ENCODE measurements at places on chromosomes 6 and 20. TPM values are rescaled to one million over a fixed set of nuclear protein-coding genes. Genes with fewer than 3 reads are reported as not detected.

- DNase-seq: no peak
Observed at GRCh38 chr20:44727039-44727438, 11.9 kb downstream of the CCN5 start.

GRCh38 chr20:17530716-17531664 is at the start of gene BFSP1:
BFSP1 (minus strand) TSS chr20:17531379; CDS start chr20:17531329, 50 bp downstream.
- peak; percentile 58 for DNase-seq

DNA sequence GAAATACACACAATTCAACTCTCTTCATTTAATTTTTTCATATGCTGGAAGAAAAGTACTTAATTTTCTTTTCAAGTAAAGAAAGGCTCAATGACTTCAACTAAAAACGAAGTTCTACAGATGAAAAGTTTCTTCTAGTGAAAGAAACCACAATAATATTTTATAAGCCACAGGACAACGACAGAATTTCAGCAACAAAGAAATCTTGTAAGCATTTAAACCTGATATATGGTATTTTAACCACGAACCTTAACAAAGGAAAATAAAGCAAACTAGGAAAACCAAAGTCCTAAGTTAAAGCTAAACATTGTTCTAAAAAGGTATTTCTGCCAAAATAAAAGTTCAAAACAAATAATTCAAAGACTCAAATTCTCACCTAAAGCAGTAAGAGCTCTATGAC is 24.6 kb upstream of the DST start:
- DNase-seq: no peak

GRCh38 chr6:11921017-11921438 is 91.1 kb upstream of the HIVEP1 start:
- DNase-seq: no peak

DNA sequence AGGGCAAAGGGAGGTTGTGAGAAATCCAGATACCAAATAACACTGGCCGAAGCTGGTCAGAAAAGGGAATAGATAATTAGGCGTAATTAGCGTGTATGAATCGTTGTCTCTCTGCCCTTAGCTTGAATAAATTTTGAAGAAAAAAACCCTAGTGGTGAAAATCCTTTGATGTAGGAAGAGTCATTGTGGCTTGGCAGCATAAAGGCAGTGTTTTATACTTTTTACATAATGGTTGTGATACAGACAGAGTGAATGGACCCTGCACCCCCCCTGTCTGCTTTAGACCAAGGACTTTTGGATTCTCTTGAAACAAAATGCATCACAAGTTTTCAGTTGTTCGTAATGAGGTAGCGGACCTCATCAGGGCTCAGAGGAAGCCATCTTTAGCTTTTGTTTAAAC is 126.5 kb downstream of the AFG1L start:
- no peak for DNase-seq

Gene TPBG
- 73.2 TPM for total RNA-seq

DNA sequence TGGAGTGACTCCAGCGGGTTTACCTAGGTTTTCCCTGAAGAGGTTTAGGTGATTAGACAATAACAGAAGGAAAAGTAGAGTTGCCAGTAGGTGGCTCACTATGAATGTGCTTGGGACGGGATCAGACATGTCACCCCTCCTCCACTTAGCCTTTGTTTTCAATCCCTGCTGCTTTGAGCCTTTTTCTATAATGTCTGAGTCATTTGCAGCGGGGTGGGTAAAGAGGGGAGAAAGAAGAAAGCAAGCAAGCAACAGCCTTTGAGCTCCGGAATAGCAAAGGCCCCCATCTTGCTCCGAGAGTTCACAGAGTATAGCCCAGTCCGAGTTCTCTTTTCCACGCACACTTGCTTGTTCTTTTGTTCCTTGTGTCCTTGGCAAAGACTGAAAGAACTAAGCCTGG is 129.1 kb downstream of the PACRG start:
- no peak for DNase-seq

Gene EYA2
- 12.5 TPM for total RNA-seq

- DNase-seq: no peak
Observed at GRCh38 chr6:30216096-30216495, 2.9 kb upstream of the TRIM26 start.

Gene OR2J3
- 0.15 TPM for total RNA-seq

Gene GMPR
- 4.3 TPM for total RNA-seq

Gene MYLK4
- total RNA-seq: 1.4 TPM

GRCh38 chr6:36116943-36117342 is 13.4 kb upstream of the MAPK13 start:
- DNase-seq: no peak

DNA sequence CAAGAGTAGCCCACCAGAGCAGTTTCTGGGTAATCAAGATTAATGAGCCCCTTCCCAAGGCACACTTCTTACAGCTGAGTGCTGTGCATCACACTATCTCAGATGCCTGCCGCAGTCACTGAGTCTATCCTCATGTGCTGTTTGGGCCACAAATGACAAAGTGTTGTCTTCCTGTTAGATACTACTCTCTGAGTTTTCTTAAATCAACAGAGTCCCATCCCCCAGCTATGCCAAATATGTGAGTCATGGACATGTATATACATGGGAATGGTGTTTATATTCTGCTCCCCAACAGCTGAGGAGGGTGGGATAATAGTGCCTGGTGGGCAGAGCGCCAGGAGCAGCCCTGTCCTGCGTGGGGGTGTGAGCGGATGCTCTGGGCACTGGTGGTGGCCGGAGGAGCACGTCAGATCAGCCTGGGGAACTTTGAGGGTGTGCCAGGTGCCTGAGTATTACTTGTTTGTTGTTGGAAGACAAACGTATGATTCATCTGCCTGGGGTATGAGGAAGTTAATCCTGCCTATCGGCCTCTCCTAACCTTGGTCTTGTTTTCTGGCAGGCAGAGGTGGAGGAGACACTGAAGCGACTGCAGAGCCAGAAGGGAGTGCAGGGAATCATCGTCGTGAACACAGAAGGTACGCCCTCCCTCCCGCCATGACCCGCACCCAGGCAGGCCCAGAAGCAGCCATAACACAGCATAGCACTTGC is 9.6 kb downstream of the DYNLRB1 start:
- peak; percentile 92 for DNase-seq

Gene RAET1E
- not detected for total RNA-seq

GRCh38 chr6:14621518-14621917 is 503.9 kb downstream of the CD83 start:
- no peak for DNase-seq

- no peak for DNase-seq
Observed at GRCh38 chr6:7578931-7579330, 11.1 kb upstream of the SNRNP48 start.

Gene PEX7
- 19.3 TPM for total RNA-seq

- DNase-seq: no peak
Observed at GRCh38 chr20:45109634-45110033, 5.3 kb downstream of the WFDC5 start.

DNA sequence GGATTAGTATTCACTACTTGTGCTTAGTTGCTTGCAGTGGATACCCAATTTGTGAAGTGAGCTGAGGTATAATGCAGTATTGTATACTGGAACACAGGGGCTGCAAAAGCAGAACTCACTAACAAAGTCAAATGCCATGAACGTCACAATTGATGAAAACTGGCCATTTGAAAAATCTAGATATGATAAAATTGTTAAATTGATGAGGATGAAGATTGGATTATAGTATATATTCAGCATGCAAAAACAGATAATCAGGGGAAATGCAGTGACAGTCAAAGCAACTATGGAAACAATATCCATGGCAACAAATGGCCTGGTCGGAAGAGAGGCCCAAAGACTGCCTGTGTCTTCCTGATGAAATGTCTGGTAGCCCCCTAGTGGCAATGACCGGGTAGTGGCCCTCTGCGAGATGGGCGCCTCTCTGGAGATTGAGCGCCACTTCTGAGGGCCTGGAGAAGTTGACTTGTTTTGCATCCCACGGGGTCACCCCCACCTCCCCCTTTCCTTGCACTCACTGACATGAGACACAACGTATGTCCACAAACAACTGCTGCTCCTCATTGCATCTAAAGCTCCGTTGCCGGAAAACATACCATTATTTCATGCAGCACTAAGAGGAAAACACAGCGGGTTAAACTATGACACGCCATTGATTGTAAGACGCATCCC is 43.6 kb downstream of the C6orf15 start:
- peak; percentile 70 for DNase-seq

DNA sequence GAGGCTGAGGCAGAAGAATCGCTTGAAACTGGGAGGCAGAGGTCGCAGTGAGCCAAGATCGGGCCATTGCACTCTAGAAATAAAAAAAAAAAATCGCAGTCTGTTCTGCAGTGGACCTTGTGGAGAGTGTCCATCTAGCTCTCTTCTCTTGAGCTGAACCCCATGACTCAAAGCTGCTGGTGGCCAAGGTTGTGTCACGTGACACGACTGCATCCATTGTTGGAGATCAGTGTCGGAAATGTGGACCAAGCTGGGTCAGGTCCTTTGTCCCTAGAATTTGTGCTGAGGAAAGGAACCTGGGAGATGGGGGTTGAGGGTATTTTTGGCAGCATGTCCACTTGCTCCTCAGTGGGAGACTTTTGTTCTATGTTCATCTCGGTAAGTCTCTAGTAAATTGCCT is 564.8 kb upstream of the CDH4 start:
- no peak for DNase-seq

Gene PTCHD4
- total RNA-seq: 1.6 TPM

Gene MOG
- total RNA-seq: not detected

Gene FAM217B
- 15.2 TPM for total RNA-seq

GRCh38 chr6:67694127-67694526 is 941.0 kb upstream of the ADGRB3 start:
- DNase-seq: no peak

DNA sequence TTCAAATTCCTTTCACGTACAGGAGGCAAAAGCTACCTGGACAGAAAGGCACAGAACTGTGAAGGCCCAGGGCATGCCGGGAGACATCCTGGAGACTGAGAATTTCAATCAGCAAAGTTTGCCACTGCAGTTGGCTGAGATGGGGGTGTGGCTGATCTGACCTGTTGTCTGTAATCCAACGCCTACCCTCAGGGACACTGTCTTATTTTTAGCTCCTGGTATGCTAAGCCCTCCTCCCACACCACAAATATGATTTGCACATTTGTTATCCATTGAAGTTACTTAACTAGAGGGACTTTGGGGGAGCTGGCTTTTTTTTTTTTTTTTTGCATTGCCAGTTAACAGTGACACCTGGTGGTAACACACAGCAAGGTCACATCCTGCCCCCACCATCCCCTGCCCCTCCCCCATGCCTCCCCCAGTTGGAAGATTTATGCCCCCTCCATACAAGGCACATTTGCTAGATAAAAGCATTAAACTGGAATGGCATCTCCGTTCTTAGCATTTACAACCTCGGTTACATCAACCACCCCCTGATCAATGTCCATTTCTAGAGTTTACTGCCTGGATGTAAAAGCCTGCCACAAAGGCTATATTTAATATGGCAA is 40.4 kb downstream of the TTI1 start:
- DNase-seq: no peak

Gene RNF217
- 40.1 TPM for total RNA-seq

DNA sequence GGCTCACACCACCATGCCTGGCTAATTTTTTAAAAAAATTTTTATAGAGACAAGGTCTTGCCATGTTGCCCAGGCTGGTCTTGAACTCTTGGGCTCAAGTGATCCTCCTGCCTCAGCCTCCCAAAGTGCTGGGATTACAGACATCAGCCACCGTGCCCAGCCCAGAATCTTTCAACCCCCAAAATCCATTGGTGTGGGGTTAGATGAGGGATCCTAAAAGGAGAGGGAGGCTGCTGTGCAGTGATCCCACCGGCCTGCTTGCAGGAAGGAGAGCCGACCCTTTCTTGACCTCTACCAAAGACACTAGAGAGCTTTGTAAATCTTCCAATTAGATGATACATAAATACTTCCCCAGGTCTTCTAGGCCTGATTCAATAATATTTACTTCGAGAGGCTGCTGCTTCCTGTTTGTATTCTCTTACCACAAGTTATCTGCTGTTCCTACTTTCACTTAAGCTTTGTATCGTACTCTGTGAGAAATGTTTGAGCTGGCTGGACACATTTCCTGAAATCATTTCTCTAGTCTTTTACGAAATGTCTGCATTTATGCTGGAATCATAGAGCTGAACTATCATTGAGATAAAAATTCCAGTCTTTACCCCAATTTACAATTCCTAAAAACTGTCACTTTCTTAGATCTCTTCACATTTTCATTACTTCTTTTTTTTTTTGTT is 49.3 kb upstream of the IER3 start:
- no peak for DNase-seq

GRCh38 chr20:58690396-58691135 is 2.0 kb upstream of the NPEPL1 start:
- no peak for DNase-seq

- peak; percentile 7 for DNase-seq
Observed at GRCh38 chr6:2979819-2980464, 8.6 kb upstream of the SERPINB6 start.

Data from breast epithelium (tissue), 4 donors.